Nephron progenitor cell (in vitro differentiated cells): ENCODE measurements at places on chromosomes 13 and 19.

DNA sequence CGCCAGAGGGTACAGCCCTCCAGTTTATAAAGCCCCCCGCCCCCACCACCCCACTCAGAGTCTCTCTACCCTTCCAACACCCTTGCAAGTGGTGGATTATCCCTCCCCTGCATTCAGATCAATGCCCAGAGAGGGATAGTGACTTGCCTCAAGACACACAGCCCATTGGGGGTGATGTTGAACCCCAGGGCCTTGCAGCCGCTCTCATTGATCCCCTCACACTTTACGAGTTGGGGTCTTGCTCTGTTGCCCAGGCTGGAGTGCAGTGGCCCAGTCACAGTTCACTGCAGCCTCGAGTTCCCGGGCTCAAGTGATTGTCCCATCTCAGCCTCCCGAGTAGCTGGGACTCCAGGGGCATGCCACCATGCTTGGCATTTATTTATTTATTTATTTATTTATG is 11.2 kb downstream of the TLE2 start:
- DNase-seq = no peak

- DNase-seq = no peak
These were observed 8.0 kb upstream of the SPATA13 start for GRCh38 chr13:24152292-24153214.

DNA sequence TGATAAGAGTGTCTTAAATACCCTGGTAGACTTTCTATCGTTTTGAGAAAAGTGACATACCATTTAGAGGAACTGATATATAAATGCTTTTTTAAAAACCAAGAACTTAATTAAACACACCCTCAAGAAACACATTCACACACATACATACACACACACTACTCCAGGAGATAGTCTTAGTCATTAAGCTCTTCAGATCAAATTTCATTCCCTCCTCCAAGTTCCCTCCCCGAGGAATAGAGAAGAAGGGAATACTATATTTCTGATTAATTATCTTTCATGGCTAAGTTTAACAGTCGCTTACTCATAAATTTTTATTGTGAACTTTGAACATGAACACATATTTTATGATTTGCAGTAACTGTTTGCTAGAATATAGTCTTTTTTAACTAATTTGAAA is 1109.5 kb downstream of the SLITRK1 start:
- no peak for DNase-seq

DNA sequence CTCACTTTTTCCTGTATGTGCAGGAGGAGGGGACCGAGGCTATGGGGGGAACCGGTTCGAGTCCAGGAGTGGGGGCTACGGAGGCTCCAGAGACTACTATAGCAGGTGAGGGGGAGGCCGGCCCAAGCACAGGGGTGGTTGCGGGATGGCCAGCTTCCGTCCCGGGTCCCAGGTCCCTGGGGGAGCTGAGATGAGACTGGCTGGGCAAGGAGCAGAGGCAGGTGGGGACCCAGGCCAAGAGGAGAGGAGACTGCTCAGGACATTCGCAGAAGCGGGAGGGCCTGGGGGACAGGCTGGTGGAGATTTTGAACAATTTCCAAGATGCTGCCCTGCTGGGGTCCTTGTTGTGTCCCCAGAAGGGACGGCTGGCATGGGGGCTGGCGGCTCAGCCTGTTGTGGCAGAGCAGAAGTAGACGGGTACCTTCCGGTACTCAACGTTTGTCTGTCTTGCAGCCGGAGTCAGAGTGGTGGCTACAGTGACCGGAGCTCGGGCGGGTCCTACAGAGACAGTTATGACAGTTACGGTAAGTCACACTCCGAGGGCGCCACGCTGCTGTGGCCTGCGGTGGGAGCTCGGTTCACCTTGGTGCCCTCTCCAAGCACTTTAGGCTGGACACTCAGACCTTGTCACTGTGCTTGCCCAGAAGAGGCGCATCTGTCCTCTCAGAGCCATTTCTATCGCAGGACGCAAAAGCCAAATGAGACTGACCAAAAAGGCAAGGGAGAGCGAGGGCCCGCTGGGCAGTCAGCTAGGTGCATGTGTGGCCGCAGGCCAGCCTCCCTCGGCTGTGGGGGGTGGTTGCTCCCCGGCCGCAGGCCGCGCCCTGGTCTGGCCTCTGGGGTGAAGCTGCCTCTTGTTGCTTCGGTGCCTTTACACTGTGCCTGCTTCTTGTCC is 2.6 kb downstream of the CIRBP start:
- no peak for DNase-seq

GRCh38 chr13:73985783-73986182 is 148.4 kb downstream of the KLF12 start:
- DNase-seq = no peak

GRCh38 chr19:33395561-33396550 is 22.3 kb downstream of the CEBPG start:
- DNase-seq = no peak

DNA sequence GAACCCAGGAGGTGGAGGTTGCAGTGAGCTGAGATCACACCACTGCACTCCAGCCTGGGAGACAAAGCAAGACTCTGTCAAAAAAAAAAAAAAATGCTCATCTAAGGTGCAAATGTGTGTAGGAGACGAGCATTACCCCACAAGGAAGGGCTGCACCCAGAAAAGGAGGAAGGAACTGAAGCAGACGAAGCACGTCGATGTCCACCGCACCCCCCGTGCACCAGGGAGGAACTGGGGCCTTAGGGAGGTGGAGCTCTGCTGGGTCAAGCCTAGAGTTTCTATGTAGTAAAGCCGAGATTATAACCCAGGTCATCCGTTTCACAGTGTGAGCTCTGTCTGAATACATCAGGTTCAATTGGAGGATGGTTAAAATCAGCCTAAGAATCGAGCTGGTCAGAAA is 1.1 kb downstream of the VSTM1 start:
- DNase-seq = no peak

DNA sequence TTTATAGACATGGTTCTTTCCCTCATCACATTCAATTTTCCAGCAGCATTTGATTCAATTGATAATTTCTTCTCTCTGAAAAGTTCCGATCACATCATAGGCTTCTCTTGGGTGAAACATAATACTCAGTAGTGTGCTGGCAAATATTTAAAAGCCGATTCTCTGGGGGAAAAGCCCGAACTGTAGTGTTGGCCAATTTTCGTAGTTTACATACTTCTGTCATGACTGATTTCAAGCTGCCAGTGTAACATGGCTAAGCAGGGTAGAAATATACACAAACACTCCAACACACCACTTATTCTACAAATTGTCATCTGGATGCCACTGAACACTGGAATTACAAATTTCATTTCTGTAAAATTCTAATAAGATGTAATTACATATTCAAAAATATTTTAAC is 56.1 kb upstream of the FREM2 start:
- DNase-seq = no peak

- DNase-seq = no peak
These were observed 29.9 kb downstream of the CAPN12 start for GRCh38 chr19:38714354-38714778.

DNA sequence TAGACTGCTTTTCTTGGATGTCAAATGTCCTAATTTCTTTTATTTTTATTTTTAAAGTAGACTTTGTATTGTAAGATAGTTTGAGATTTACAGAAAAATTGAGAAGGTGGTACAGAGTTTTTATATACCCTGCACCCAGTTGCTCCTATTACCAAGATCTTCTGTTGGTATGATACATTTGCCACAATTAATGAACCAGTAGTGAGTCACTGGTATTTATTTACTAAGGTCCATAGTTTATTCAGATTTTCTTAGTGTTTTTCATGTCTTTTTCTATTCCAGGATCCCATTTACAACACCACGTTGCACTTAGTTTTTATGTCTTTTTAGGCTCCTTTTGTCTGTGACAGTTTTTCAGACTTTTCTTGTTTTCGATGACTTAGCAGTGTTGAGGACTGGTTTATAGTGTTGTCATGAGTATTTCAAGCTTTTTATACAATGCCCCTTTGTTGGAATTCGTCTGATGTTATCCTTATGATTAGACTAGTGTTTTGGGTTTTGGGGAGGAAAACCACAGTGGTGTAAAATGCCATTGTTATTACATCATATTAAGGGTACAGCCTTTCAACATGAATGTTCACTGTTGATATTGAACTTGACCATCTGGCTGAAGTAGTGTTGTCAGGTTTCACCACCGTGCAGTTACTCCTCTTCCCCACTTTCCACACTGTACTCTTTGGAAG is 35.9 kb downstream of the COG3 start:
- DNase-seq = no peak

DNA sequence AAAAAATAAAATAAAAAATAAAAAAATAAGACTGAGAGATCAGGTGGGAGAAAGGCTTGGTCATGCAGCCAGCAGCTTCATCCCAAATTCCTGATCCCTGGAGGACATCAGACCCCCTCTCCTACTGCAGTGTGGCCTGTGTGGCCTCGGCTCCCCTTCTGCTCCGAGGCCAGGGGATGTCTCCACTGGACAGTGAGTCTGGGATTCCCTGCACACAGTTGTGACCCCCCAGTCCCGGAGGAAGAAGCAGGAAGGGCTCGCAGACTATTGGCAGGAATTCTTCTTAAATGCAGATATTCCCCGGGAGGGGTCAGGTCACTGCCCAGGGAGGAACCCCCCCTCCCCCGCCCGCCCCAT is 41.9 kb downstream of the ZNF627 start:
- DNase-seq = no peak

DNA sequence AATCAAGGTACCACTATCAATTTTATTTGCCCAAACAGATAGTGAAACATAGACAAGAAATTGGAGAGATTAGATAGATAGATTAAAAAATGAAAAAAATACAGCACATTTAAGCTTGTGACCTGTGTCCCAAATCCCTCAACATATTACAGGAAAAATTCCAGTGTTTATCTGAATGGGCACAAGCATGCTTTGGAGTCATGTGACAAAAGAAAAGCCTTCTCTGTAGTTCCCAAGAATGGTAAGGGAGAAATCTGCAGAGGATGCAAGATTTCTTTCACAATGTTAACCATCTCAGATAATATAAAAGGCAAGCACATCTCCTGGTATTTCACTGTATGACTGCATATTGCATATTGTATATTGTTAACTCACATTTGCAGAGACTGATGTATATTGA is 168.0 kb downstream of the PCDH9 start:
- DNase-seq = no peak

DNA sequence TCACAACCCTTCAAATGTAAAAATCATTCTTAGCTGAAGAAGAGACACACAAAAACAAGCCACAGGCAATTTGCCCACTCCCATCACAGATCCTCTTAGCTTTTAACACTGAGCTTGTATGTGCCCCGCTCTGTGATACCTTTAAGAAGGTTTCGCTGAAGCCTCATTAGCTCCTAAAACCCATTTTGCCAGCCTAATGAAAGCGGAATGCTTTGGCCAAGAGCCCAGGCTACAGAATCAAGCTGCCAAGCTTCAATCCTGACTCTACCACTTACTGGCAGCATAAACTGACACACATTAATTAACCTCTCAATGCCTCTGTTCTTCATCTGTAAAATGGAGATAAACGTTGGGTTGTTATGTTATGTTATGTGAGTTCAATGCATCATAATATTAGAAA is 10.5 kb downstream of the ZNF112 start:
- no peak for DNase-seq

DNA sequence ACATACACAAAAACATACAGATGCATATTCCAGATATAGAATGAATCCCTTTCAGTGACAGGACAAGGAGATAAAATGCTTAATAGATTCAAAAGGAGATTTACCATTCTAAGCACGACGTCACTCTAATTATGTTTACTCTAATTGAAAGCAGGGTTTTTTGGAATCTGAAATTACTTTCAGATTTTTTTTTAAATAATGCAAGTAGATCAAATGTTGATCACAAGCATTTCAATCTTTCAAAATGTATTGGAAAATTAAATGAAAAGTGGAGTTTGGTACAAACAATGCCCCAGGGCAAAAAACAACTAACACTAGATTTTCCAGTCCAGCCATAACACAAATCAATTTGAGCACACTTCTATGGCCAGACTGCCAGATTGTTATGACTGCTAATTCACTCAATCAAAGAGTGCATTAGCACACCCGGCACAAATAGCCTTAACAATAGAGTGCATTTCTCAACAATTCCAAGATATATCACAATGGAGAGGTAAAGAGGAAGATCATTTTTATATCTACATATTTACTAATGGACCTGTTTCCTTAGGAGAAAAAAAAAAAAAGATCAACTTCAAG is 4.3 kb upstream of the DACH1 start:
- no peak for DNase-seq

DNA sequence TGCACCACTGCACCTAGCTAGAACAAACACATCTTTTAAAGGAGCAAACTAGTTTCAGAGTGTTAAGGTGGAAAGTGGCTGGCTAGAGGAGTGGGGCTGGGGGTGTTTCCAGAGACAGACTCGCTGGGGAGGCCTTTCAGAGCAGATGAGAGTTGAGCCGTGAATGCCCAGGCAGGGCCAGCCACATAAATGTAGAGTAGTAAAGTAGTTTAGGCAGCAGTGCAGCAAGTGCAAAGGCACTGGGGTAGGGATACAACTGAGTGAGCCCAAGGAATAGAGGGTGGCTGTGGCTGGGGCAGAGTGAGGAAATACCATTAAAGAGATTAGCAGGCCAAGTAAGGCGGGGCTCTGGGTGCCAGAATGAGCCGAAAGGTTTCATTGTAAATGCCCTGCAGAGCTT is 72.0 kb downstream of the ALOX5AP start:
- no peak for DNase-seq

DNA sequence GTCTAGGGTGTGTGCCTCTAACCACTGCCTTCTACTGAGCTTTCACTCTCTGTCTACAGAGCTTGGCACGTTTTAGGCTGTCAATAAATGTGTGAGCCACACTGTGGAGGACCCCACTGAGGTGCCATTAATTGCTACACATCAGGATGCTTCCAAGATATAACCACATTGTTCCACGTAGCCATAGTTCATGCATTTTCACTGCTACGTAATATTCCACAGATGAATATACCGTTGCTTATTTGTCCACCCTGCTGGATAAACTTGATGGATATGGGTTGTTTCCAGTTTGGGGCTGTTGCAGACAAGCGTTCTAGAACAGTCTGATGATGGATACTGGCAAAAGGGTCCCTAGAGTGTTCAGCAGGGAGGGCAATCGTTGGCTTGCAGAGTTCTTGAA is 11.3 kb upstream of the NUMBL start:
- no peak for DNase-seq

DNA sequence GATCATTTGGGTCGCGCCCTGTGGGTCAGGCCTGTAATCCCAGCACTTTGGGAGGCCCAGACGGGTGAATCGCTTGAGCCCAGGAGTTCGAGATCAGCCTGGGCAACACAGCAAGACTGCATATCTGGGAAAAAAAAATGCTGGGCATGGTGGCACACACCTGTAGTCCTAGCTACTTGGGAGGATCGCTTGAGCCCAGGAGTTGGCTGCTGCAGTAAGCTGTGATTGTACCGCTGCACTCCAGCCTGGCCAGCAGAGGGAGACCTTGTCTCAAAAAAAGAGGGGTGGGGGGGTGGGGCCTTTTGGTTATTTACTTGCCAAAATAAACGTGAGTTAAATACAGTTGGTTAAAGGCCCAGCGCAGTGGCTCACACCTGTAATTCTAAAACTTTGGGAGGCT is 9.8 kb upstream of the ZNF544 start:
- DNase-seq = no peak
